ENCODE measurements at places on chromosomes 7 and 10. TPM values are rescaled to one million over a fixed set of nuclear protein-coding genes. Genes with fewer than 3 reads are reported as not detected.

GRCh38 chr7:105538339-105538738 lies 6.3 kb downstream of the RINT1 start:
- no peak overlapping the region for H3K27ac ChIP-seq
- DNase-seq, result no peak
- no peak overlapping the region for H3K4me3 ChIP-seq
- no peaks in the 10 kb centered on the region for H3K27me3 ChIP-seq
- H3K4me1 ChIP-seq, result peaks cover 8% of the 10 kb centered on the region
- peaks cover 40% of the 10 kb centered on the region for H3K36me3 ChIP-seq

Gene RARRES2
- total RNA-seq, result 177 TPM

Gene NEUROG3
- total RNA-seq, result not detected

Gene SNX10
- total RNA-seq, result 4.0 TPM

All from esophagus muscularis mucosa (tissue), 4 donors.